ENCODE measurements at places on chromosomes 6 and 20.

DNA sequence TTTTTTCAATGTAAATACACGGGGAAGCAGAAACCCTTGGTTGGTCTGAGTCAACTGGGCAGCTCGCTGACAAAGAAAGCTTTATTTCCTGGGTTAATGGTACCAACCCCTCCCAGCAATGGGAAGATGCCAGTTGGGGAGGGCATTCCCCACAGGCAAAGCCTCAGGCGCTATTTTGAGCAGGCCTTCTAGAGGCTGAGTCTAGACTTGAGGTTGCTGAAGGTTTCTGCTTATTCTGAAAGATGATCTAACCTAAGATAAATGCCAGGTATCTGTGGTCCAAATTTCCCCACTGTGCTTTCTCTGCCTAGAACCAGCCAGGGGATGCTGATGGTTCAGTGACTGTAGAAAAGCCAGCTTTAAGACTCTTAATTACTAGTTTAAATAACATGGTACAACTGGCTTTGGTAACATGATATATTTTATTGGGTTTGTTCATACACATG is 172.5 kb upstream of the JARID2 start:
- DNase-seq, result no peak

- DNase-seq, result no peak
These were observed 97.2 kb downstream of the LINC00237 start for GRCh38 chr20:21008951-21009350.

GRCh38 chr6:108518714-108519576 is 41.8 kb upstream of the FOXO3 start:
- no peak for DNase-seq

DNA sequence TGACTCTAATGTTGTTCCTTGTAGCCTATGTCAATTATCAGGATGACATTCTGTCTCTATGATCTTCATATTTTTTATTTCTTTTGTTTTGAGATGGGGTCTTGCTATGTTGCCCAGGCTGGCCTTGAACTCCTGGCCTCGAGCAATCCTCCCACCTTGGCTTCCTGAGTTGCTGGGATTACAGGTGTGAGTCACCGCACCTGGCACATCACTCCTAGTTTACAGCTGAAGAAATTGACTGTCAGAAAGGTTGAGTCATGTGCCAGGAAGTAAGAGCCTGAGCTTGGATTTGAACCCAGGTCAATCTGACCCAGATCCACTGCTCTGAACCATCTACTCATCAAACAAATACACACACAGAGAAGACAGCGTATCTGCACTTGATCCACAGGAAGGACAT is 14.4 kb downstream of the PPP1R3G start:
- no peak for DNase-seq

DNA sequence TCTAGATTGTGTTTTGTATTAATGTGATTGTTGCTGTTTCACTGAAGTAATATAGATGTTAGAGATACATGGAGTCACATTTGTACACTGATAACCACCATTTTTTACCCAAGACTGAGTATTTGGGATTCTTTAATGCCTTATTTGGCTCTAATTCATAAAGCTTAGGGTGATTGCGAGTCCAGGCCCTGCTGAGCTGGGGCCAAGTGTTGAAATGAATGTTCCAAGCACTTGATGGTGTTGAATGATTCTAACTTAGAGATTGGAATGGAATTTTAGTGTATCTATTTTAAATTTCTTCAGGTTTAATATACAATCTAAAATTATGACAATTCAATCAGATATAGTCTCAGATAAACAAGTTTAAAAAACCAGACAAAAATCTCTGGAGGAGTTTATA is 329.4 kb upstream of the SLC35B3 start:
- no peak for DNase-seq

- DNase-seq, result no peak
These were observed 3.7 kb upstream of the CARMIL1 start for GRCh38 chr6:25275436-25275835.

- DNase-seq, result no peak
These were observed 53.9 kb downstream of the HS3ST5 start for GRCh38 chr6:114288701-114289495.

DNA sequence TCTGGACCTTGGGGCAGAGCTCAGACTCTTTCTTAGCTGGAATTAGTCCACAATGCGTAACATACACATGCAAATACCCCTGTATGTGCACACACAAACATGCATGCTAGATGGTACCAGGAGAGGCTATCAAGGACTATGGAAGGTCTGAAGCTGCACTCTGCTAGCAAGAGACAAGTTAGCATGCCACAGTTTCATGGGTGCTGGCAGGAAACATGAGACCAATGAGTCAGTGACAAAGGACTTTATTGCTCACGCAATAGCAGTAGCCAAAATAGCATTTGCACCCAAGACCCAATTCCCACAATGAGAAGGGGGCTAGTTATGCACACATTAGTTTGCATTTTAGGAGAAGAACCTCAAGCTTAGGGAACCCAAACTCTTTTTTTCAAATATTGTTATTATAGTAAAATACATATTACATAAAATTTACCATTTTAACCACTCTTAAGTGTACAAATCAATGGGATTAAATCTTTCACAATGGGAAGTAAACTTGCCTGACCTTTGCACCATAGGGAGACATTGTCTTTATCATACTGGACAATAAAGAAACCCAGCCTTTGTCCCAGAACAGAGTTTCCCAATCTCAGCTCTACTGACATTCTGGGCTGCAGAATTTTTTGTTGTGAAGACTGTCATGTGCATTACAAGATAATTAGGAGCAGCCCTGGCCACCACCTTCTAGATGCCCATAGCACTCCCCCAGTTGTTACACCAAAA is 69.1 kb downstream of the NRSN1 start:
- no peak for DNase-seq

DNA sequence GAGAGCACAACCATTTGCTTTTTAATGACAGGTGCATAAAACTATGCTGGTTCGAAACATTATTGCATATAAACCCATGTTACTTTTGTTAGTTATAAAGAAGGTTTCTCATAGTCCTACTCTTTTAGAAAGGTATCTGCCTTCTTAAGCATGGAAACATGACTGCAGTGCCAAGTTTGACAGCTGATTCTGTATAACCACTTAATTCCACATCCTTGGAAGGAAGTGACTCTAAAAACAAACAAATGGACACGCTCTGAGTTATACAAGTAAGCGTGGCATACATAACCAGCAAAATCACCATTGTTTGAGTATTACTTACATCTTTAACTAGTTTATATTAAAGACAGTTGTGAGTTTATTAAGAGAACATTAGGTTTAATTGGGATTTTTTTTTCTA is 125.0 kb upstream of the HDGFL1 start:
- no peak for DNase-seq

- DNase-seq, result no peak
These were observed 75.8 kb downstream of the F13A1 start for GRCh38 chr6:6244624-6245023.

DNA sequence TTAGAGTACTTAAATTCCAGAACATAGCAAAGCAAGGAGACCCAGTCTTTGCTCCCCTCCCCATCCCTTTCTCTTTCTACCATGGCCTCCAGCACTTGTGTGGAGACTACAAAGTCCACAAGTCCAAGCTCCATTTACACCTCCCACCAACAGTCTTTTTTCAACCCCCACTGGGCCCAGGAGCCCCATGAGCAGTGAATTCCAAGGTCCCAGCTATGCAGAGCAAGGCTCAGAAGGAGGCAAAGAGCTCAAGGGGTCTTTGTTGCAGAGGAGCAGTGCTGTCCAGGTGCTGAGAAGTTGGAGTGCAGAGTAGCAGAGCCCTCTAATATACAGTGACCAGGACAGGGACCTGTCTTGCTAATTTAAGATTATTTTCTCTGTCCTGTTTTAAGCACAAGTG is 9.0 kb downstream of the PAK5 start:
- no peak for DNase-seq

- DNase-seq, result no peak
These were observed 3.1 kb upstream of the MYL9 start for GRCh38 chr20:36538026-36538722.
